ENCODE measurements at places on chromosomes 7 and 10.
A peak's percentile ranks its signal among the peaks of the same experiment; 100 is the strongest.

DNA sequence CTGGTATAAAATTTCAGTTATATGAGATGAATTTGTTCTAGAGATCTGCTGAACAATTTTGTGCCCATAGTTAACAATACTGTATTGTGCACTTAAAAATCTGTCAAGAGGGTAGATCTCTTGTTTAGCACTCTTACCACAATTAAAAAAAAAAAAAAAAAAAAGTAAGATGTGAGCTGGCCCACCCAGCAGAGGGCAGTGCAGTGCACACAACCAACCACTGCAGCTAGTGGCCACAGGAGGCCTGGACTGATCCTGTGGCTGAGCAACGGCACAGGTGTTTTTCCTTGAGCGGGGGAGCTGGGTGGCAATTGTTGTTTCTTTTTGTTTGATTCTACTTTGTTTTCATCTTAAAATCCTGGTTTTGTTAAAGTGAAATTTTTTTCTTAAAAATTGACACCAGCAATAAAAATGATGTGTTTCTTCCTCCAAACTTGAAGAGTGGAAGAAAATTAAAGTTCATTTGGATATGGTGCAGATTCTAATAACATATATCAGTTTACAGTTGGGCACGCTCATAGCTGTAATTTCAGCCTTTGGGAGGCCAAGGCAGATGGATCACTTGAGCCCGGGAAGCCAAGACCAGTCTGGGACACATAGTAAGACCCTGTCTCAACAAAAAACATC is 171.1 kb upstream of the TBX20 start:
- DNase-seq = peak; percentile 39

- DNase-seq = no peak
These were observed 62.8 kb downstream of the FIGNL1 start for GRCh38 chr7:50387351-50387750.

- DNase-seq = no peak
These were observed 107.0 kb upstream of the MGMT start for GRCh38 chr10:129360046-129360445.

GRCh38 chr10:8352171-8353075 is 297.9 kb downstream of the GATA3 start:
- DNase-seq = no peak

DNA sequence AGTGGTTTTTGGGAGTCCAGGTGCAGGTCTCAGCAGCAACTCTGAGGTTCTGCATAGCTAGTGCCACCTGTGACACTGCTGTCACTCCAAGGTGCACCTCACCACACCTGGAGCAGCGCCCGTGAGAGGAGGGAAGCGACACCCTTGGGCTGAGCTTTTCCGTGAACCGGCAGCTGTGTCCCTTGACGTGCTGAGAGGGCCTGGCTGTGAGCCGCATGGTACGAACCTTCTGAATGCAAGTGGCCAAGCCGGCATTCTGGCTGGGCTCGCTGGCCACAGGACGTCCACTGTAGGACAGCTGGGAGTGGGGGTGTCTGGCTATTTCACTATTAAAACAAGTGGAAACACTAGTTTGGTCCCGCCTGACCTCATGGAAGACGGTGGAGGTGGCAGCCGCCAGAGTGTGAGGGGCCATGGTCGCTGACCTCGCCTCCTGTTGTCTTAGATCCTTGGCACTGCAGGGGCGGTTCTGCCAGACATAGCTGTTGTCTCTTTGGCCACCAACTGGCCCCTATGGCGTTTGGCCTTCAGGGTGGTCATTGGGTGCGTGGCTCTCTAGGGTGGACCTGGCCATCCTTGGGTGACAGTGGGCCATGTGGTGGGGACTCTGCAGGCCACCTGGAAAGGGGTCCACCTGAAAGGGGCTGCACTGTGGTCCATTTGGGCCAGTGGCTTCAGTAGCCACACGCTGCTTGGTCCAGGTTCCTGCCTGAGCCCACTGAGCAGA is 12.9 kb downstream of the INPP5A start:
- DNase-seq = no peak

GRCh38 chr10:103153302-103154197 is 39.5 kb downstream of the NT5C2 start:
- DNase-seq = peak; percentile 53

GRCh38 chr10:50619882-50620281 is 3.9 kb downstream of the SGMS1 start:
- DNase-seq = no peak

- DNase-seq = no peak
These were observed 260.7 kb downstream of the BMPER start for GRCh38 chr7:34165927-34166550.
